Activated CD4-positive, alpha-beta T cell treated with anti-CD3 and anti-CD28 coated beads for 36 hours (primary cell): ENCODE measurements at places on chromosomes 7 and 10. TPM values are rescaled to one million over a fixed set of nuclear protein-coding genes. Genes with fewer than 3 reads are reported as not detected.

Gene BTRC
- 15.5 TPM for total RNA-seq

Gene PIP
- total RNA-seq: not detected

Gene KLF14
- total RNA-seq: not detected

Gene TFPI2
- total RNA-seq: not detected

Gene GHRHR
- not detected for total RNA-seq

Gene PDE1C
- total RNA-seq: not detected

Gene ZNF485
- 7.6 TPM for total RNA-seq

Gene FHIP2A
- total RNA-seq: 18.4 TPM

Gene FAM25G
- not detected for total RNA-seq

Gene FAM25A
- not detected for total RNA-seq

- H3K4me1 ChIP-seq: peaks cover 2% of the 10 kb centered on the region
- no peaks in the 10 kb centered on the region for H3K27me3 ChIP-seq
- no peak for DNase-seq
- H3K27ac ChIP-seq: no peak overlapping the region
Measured at GRCh38 chr10:79002336-79002735, 66.4 kb upstream of the ZMIZ1 start.

GRCh38 chr7:135248546-135248945, 14.9 kb downstream of the STRA8 start:
- peaks cover 15% of the 10 kb centered on the region for H3K4me1 ChIP-seq
- H3K4me3 ChIP-seq: no peak overlapping the region
- H3K36me3 ChIP-seq: no peaks in the 10 kb centered on the region

GRCh38 chr10:61554925-61555324, 101.7 kb upstream of the TMEM26 start:
- H3K4me1 ChIP-seq: no peaks in the 10 kb centered on the region
- no peak overlapping the region for H3K4me3 ChIP-seq

GRCh38 chr10:70575874-70576802, 26.4 kb downstream of the PRF1 start:
- H3K27me3 ChIP-seq: no peaks in the 10 kb centered on the region
- no peaks in the 10 kb centered on the region for H3K36me3 ChIP-seq
- peak overlapping the region; percentile 40 for H3K27ac ChIP-seq
- peak; percentile 46 for DNase-seq
- H3K4me3 ChIP-seq: no peak overlapping the region

DNA sequence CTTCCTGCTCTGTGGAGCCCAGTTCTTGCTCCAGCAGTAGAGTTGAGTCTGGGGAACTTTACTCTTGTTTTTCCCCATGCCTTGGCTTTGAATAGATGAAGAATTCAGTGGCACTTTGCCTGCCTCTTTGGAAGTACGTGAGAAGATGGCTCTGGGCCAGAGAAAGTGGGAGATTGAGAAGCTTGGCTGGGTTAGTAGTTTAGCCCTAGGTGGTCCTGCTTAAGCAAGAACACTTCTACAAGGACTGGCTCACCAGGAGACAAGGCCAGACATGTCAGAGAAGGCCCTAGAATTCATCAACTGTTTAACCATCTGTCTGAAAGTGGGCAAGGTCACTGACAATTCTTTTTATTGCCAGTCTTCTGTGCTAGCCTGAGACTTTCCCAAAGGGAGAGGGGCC, 410.3 kb downstream of the TYW1 start:
- no peaks in the 10 kb centered on the region for H3K4me1 ChIP-seq
- H3K36me3 ChIP-seq: no peaks in the 10 kb centered on the region
- H3K27me3 ChIP-seq: peaks cover 5% of the 10 kb centered on the region
- H3K4me3 ChIP-seq: no peak overlapping the region
- no peak overlapping the region for H3K27ac ChIP-seq

- no peaks in the 10 kb centered on the region for H3K4me1 ChIP-seq
- H3K27me3 ChIP-seq: peaks cover 7% of the 10 kb centered on the region
- no peak for DNase-seq
- H3K27ac ChIP-seq: no peak overlapping the region
- no peak overlapping the region for H3K4me3 ChIP-seq
- H3K36me3 ChIP-seq: no peaks in the 10 kb centered on the region
Measured at GRCh38 chr10:121245754-121246153, 352.5 kb downstream of the FGFR2 start.

DNA sequence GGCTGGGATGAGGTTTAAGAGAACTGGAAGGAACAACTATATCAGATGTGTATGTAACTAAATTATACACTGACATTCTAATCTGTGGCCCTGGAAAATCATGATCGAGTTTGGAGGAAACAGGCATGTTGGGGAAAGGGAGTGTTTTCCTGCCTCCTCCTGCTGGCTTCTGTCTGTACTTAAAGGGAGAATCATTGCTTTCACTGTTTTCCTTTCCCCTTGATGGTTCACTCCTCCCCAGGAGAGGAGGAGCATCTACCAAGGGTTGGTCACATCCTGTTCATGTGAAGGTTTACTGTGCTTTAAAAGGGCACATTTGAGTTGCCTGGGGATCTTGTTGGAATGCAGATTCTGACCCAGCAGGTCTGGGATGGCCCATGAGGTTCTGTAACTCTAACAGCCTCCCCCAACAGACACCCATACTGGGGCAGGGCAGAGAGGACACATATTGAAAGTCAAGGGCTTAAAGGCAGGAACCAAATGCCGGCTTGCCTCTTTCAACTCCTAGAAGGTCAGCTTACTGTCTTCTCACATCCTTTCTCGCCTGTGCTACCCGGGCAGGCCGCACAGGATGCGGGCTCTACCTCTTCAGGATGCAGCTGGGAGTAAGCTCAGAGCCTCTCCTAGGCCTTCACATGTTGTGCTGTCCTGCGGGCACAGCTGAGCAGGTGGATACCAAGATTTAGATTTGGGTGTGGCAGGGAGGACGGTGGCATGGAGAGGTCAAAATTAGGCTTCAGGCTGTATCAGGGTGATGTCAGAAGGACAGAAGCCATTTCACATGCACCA, 694.8 kb downstream of the KCNMA1 start:
- H3K27ac ChIP-seq: no peak overlapping the region
- no peaks in the 10 kb centered on the region for H3K36me3 ChIP-seq
- no peak for DNase-seq
- H3K27me3 ChIP-seq: no peaks in the 10 kb centered on the region
- H3K4me1 ChIP-seq: no peaks in the 10 kb centered on the region
